Fibroblast of skin of back (primary cell): ENCODE measurements at places on chromosomes 5 and 9.

- DNase-seq, result no peak
Observed at GRCh38 chr9:82805027-82805426, 257.9 kb downstream of the RASEF start.

DNA sequence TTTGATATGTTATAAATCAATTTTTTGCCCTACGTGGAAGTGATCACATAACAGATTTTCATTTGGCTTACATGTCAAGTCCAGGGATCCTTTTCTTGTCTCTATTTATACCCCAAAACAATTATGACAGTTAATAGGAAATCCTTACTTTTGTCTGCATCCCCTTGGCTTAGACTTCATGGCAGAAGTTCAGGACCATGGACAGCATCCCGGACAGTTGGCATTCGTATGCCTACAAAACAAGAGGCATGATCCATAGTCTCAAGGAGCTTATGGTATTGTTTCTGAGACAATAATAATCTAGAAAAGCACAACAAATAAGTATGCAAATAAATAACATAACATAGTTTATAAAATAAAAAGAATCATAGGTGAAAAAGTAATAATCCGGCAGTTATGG is 214.3 kb upstream of the GRIA1 start:
- peak; percentile 39 for DNase-seq

- no peak for DNase-seq
Observed at GRCh38 chr9:124497441-124497840, 9.8 kb downstream of the NR5A1 start.

DNA sequence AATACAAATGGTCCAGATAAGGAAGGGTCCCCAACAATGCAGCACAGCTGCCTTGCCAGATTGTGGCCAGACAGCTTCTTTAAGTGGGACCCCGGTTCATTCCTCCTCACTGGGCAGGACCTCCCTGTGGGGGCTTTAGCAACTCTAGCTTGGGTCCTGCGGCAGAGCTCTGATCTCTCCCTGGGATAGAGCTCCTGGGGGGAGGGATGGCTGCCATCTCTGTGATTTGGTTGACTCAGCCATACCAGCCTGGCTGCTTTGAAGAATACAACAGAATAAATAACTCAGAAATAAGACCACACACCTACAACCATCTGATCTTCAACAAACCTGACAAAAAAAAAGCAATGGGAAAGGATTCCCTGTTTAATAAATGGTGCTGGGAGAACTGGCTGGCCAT is 22.7 kb upstream of the ROR2 start:
- no peak for DNase-seq

DNA sequence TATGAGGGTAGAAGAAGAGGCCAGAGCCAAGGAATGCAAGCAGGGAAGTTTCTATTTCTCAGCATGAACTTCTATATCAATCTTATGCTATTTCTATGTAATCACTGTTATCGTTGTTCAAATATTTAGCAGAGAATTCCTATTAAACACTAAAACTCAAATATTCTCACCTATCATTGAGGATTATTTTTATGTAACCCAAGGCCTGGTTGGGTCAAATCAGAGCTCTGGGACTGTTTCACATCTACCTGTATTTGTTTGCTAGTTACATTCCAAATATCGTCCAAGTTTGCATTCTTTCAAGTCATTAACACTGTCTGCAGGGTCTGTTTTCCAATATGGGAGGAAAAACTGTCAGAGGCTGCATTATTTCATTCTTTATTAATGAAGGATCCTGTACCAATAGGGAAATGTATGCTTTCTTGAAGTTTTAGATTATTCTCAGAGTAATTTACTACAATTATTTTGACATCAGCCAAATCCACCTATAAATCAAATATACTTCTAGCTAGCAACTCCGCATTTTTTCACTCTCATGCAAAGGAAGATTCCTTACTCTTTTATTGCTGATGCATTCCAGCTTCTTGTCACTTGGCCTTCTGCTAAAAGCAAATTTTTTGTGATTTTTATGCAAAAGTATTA is 52.2 kb downstream of the LURAP1L start:
- no peak for DNase-seq

GRCh38 chr9:119662329-119662728 is 293.1 kb upstream of the BRINP1 start:
- no peak for DNase-seq

- no peak for DNase-seq
Observed at GRCh38 chr9:107999011-107999410, 509.4 kb upstream of the KLF4 start.
